CD4-positive, alpha-beta T cell treated with Interferon alpha-2 for 1 hour (primary cell): ENCODE measurements at places on chromosomes 12 and 14.

GRCh38 chr12:89181271-89181920 lies 170.9 kb downstream of the DUSP6 start:
- DNase-seq: no peak

DNA sequence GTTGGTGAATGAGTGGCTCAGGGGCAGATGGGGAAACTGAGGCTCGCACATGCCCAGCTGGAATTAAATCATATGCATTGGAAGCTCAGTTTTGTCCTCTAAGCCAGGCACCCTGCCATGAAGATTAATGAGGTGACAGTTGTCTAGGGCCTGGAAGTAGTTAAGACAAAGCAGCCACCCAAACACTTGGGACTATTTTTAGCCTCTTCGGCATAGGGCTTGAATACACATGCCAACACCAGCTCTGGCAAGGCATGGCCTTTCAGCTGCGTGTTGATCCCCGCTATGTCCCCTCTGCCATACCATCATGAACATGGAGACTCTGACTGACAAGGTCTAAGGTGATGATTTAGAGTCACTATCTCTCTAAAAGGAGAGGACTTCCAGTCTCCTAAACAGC lies 250.2 kb downstream of the KSR2 start:
- no peak for DNase-seq

- no peak for DNase-seq
These were observed 17.2 kb upstream of the ATF7 start for GRCh38 chr12:53643232-53643979.

GRCh38 chr14:80172375-80173051 lies 38.8 kb downstream of the DIO2 start:
- no peak for DNase-seq

DNA sequence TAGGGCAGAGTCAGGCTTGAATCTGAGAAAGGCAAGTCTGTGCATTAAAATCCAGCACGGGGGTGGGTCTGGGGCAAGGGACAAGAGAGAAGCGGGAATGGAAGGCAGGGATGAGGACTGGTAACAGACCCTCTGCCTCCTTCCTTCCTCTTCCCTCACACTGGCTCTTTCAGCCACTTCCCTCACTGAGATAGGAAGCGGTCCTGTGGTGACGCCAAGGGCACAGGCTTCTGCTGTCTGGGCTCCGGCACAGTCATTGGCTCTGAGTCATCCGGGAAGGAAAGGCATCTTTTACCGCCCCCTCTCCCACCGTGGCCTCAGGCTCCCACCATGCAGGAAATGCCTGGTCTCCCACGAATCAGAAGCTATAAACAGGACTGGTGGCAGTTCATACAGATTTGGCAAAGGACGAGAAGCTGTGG lies 70.2 kb downstream of the ETV6 start:
- DNase-seq: peak; percentile 64

GRCh38 chr12:113880988-113881962 lies 84.8 kb downstream of the RBM19 start:
- DNase-seq: no peak

- DNase-seq: peak; percentile 13
These were observed 14.2 kb downstream of the HEBP1 start for GRCh38 chr12:12985817-12986408.

GRCh38 chr12:79326222-79326621 lies 364.5 kb downstream of the PAWR start:
- no peak for DNase-seq

GRCh38 chr12:112170376-112170775 lies 45.0 kb downstream of the TRAFD1 start:
- peak; percentile 41 for DNase-seq

DNA sequence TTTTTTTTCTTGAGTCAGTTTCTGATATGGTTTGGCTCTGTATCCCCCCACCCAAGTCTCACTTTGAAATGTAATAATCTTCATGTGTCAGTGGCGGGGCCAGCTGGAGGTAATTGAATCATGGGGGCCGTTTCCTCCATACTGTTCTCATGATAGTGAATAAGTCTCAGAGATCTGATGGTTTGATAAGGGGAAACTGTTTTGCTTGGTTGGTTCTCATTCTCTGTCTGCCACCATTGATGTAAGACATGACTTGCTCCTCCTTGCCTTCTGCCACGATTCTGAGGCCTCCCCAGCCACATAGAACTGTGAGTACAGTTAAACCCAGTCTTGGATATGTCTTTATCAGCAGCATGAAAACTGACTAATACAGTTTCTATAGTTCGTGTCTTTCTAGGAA lies 42.9 kb downstream of the WNK1 start:
- DNase-seq: peak; percentile 40

GRCh38 chr14:80054020-80054419 lies 157.3 kb downstream of the DIO2 start:
- DNase-seq: no peak

- no peak for DNase-seq
These were observed 108.1 kb upstream of the G2E3 start for GRCh38 chr14:30450631-30451545.

DNA sequence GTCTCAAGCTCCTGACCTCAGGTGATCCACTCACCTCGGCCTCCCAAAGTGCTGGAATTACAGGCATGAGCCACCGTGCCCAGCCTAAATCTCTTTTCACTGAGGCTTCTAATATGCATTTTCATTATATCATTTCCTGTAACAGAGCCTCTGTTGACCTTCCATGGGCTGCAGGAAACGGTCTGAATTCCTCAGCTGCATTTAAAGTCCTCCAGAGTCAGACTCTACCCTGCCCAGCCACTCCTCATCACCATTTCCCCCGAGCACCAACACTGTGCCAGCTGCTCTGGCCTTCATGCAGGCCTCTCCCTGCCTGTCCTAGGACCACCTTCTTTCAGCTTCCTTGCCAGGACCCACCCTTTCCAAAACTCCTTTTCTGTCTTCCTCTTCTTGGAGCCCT lies 9.8 kb upstream of the NFKBIA start:
- DNase-seq: no peak

DNA sequence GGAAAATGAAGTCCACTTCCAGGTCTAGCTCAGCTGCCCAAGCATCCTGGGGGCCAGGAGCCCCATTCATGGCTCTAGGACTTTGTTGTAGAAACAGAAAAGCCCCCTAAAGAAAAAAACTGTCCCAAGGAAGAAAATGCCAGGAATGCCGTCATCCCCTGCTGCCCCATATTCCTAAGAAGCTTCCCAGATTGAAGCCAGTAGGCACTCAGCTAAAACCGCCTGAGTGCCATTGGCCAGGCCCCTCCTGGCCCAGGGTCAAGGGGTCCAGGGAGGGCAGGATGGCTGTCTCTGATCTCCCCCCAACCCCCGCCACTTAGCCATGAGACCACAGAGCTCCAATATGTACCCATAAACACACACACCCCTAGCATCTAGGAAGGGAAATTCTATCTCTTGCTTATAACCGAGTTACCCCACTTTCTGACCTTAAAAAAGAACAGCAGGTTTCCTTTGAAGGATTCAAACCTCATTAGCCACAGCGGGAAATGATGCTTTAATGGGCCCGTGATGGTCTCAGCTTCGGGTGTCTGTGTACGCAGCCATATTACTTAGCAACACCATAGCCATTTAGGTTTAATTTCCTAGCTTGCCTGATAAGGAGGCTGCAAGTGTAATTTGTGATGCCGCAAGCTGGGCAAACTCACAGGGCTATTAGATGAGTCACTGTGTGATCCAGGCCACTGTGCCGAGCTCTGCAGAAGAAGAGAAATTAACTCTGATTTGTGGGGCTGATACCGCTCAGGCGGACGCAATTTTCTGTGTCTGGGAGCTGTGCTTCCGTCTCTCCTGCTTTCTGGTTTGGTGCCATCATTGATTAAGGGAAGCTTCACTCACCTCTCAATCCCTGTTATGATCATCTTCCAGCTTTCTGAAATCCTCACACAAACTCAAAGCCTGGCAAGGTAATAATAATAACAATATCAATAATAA lies 84.2 kb downstream of the GCH1 start:
- no peak for DNase-seq

GRCh38 chr12:49744363-49744885 lies 3.1 kb downstream of the TMBIM6 start:
- DNase-seq: no peak

GRCh38 chr12:116745554-116745953 lies 7.4 kb downstream of the RNFT2 start:
- no peak for DNase-seq

DNA sequence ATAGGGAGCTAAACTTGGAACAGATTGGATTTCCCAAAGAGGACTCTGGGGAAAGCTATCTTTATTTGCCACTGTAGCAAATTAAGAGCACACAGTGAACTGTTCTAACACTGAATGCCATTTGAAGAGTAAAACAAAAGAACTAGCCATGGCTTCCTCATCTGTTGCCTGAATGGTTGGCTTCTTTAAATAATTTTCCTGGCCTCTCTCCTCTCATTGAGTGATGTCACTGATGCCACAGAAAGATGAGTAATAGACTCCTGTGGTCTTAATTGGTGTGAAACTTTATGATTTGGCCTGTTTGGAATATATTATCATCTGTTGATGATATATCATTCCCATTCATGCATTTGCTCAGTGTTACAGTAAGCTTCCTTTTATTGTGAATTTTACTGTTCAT lies 42.5 kb downstream of the WDR20 start:
- no peak for DNase-seq

- DNase-seq: peak; percentile 73
These were observed 167.5 kb downstream of the BTG1 start for GRCh38 chr12:91978143-91978542.

DNA sequence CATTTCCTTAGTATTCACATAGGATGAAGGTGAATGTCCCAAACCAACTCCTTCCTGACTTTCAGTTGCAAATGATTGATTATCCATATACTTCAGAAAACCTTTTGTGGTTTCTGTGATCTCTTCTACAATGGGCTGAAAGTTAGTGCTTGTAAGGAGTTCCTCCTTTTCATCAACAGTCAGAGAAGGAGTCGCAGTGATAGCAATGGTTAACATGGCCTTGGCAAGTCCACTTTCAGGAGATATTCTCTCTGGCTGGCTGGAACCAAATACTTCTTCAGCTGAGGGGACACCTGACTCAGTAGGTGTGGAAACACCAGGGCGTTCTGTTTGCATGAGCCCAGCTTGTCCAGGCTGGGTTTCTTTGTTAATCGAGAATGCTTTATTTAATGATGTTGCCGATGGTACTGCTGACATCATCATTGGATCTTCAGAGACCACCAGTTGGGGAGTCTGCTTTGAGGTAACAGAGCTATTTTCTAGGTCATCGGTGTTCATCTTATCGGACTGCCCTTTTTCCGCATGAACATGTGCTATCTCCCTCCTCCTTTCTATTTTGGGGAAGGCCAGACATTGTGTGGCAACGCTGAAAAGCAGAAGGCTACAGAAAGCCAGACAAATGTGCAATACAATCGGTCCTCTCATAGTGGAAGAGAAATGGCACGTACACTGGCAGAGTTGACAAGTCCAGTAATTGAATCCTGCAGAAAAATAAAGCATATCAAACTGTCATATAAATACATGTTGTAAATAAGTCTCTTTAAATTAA lies 13.1 kb downstream of the ARMH4 start:
- DNase-seq: no peak

DNA sequence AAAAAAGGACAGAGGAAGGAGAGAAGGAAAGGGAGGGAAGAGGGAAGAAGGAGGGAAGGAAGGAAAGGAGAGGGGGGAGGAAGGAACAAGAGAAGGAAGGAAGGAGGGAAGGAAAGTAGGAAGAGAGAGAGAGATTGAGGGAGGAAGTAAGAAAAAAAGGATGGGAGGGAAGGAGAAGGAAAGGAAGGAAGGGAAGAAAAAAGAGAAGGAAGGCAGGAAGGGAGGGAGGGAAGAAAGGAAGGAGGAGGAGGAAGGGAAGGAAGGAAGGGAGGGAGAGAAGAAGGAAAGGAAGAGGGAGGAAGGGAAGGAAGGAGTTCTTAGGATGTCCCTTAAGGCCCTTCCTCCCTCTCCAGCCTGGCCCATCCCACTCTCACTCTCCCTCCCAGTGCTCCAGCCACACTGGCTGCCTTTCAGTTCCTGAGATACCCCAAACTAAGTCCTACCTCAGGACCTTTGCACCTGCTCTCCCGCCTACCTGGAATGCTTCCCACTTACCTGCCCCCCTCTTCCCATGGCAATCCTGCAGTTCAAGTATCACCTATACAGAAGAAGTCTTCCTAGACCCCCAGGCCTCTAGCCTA lies 21.7 kb upstream of the MSI1 start:
- DNase-seq: no peak

DNA sequence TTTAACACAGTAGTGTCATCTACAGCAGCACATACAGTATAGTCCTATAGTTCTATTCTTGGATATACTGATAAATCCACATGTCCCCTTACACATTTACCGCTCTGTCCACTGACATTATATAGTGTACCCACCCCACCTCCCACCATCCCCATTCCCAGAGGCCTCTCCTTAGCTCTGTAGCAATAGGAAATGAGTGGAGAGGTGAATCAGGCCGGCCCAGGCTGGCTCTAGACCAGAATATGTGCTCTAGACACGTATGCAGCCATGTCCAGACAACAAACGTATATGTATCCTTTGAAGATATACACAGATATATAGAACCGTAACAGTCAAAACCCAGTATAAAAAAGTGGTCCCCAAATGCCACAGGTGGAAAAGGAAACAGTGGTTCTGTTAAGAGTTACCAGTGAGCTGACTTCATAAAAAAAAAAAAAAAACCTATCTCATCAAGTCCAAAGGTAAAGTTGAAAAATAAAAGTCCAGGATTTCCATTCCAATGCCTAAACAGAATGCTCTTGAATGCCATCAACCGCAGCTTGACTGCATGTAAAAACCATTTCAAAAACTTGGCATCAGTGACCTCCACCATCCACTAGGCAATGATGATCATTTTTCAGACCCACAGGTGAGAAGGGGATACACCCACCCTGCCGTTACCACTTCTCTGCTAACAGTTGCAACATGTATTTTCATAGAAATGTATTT lies 16.7 kb downstream of the EGLN3 start:
- DNase-seq: no peak

DNA sequence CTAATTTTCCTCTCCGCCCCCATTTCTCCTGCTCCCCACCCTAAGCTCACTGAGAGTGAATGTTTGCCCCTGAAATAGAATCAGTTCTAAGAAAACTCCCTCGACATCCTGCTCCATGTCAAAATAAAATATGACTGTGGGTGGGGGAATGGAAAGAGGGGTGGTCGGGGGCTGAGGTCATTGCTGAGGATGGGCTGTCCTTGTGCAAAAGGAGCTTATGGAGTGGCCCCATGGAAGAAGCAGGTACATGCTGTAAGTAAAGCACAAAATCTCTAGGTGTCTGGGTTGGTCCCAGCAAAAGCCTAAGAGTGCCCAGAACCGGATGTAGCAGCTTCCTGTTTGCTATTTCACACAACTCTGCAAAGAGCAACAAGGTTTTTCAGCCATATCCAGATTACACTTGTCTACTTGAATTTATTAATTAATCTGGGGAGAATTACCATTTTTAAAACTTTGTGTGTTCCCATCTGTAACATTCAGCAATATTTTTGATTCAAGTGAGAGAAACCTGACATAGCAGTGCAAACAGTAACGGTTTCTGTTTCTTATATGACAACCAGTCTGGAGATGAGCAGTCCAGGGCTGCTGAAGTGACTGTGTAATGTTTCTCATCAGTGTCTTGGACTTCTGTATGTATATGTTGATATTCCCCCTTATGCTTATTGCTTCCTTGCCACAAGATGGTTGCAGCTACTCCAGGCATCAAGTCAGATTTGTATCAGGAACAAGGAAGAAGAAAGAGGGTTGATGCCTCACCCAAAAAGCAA lies 40.4 kb upstream of the GZMB start:
- DNase-seq: peak; percentile 41
